Omental fat pad (tissue), 4 donors: ENCODE measurements at places on chromosomes 1 and 21. TPM values are rescaled to one million over a fixed set of nuclear protein-coding genes. Genes with fewer than 3 reads are reported as not detected.

Gene PRAMEF26
- not detected for total RNA-seq

Gene CNR2
- not detected for total RNA-seq

Gene RUNX1
- 75.9 TPM for total RNA-seq

Gene ANKRD35
- 1.9 TPM for total RNA-seq

Gene IGFN1
- not detected for total RNA-seq

Gene DISP3
- total RNA-seq, result 0.09 TPM

Gene MCOLN3
- total RNA-seq, result 4.9 TPM

Gene BMP8B
- 0.38 TPM for total RNA-seq

Gene GCSAML
- not detected for total RNA-seq

Gene RGS13
- total RNA-seq, result 0.60 TPM

Gene RIPPLY3
- total RNA-seq, result not detected

Gene L1TD1
- total RNA-seq, result not detected

Gene EXTL1
- total RNA-seq, result 0.65 TPM

Gene SH3D21
- total RNA-seq, result 1.9 TPM

Gene GPR37L1
- total RNA-seq, result not detected

Gene GRIK3
- total RNA-seq, result 0.09 TPM

Gene AIRE
- not detected for total RNA-seq

Gene LAX1
- total RNA-seq, result 1.7 TPM

Gene THEM5
- total RNA-seq, result not detected

Gene LCE6A
- total RNA-seq, result not detected
